ENCODE measurements at places on chromosomes 12 and 14.
A peak's percentile ranks its signal among the peaks of the same experiment; 100 is the strongest.

DNA sequence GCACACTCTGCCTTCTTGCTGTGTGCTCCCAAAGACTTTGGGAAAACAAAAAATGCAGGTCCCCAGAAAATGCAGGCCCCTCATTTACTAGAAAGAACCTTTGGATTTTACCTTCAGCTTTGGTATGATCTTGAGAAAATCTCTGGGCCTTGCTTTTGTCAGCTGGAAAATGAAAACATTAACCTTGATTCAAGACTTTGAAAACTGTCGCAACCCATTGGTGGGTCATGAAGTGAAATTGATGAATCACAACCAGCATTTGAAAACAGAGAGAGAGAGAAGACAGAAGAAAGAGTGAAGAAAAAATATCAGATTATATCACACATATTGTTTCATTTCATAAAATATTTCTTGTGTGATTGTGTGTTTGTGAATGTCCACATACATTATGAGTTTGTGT is 322.5 kb downstream of the ZFP36L1 start:
- DNase-seq: no peak

GRCh38 chr14:75046899-75047298 is 4.4 kb downstream of the MLH3 start:
- DNase-seq: peak; percentile 73

GRCh38 chr12:67362526-67362925 is 93.4 kb downstream of the CAND1 start:
- DNase-seq: no peak

DNA sequence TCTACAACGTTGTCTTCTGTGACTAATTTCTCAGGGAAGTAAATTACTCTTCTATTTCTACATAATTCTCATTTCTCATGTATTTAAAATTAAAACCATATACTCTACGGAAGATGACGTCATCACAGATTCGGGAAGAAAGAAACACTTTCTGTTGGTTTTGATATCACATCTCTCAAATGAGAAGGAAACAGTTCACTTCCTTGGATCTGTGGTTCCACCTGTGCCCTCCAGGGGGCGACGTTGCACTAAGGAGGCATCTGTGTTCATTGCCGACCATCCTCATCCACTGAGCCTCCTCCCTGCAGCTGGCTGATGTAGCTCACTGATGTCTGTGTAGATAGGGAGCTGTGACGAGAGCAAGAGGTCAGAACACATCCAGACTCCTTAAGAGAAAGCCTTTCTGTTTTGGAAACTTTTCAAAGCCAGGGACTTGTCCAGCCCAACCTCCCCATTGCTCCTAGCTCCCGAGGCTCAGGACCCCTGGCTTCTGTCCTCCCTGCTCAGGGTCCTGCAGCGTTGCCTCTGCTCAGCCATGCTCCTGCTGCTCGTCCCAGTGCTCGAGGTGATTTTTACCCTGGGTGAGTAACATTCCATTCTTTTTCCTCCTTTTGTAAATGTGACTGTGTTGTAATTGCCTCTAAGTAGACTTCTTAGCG is 172.7 kb upstream of the OR4E1 start:
- no peak for DNase-seq

DNA sequence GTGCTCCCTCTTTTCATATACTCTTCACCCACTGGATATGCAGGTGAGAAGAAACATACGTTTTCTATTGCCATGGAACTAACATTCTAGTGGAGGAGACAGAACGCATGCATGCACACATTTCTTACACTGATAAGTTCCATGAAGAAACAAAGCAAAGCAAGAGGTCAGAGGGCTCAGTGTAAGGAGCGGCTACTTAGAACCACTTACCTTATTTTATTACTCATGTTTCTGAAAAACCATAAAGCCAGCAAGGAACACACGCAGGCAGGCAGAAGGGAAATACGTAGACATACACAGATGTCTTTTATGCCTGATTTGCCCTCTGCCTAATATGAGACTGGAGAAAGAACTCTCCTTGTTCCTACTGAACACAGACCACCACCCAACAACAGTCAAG is 362.9 kb downstream of the TMEM132D start:
- DNase-seq: no peak

- DNase-seq: no peak
Measured at GRCh38 chr12:41536813-41537490, 348.8 kb downstream of the PDZRN4 start.

DNA sequence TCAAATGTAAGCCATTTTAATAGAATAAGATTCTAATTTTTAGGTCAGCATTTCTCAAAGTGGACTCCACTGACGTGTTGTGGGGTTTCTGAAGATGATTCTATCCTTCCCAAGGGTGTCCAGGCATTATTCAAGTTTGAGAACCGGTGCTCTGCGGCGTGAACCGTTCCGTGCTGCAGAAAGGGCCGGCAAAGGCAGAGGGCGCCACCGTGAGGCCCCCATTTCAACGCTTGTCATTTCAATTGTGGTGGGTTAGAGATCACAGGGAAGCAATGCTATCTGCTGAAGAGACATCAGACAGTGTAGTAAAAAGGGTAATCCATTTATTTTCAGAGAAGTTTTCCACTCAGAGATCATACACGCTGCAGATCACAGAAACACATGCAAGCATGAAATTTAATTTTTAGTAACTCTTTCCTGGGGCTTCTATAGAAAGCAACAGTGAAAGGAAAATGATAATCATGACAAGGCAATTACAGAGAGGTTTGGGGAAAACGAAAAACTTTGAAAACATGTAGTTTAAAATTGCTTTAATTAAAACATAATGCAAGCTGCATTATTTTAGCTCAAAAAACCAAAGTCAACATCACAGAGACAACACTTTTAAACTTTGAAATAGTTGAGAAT is 201.7 kb downstream of the EXOC5 start:
- DNase-seq: peak; percentile 66

- no peak for DNase-seq
Measured at GRCh38 chr12:12528361-12529270, 34.0 kb downstream of the DUSP16 start.

DNA sequence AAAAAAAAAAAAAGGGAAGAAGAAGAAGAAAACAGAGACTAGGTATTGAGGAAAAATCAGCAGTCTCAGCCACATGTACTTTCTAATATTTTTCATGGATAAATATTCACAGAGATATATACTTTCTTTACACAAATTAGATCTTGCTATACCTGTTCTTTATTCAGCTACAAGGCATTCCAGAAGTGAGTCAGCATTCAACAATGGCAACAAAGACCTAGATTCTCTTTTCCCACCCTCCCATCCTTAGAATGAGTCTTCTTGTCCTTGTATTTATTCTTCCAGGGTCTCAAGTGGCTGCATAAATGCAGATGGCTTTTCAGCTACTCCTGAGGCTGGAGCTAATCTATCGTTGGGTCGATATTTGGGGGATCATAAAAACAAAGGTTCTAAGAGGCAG is 93.0 kb downstream of the NT5DC3 start:
- no peak for DNase-seq

All from small intestine (tissue), 16 donors.